Fibroblast of pulmonary artery (primary cell): ENCODE measurements at places on chromosomes 5 and 9.

DNA sequence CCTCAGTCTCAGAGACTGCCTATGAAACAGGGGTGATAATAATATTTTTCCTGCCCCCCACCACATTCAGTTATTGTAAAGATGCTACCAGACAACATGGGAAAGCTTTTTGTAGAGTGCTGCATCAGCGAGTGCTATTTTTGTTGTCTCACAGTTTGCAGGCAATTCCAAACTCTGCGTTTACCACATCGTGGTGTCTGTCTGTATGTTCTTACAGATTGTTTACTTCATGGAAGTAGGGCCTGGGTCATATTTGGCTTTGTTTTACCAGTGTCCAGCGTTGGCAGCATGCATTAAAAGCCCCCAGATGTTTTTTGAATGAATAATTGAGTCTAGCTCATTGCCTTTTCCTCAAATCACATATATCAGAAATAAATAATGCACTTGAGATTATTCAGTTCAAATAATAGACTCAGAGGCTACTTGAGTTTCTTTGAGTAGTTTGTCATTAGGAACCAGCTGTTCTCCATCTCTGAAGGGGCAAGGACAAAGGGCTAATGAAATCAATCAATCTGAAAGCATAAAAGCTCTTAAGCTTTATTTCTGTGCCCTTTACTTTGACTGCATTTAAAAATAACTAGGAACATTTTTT lies 243.7 kb downstream of the CWC27 start:
- DNase-seq = no peak

DNA sequence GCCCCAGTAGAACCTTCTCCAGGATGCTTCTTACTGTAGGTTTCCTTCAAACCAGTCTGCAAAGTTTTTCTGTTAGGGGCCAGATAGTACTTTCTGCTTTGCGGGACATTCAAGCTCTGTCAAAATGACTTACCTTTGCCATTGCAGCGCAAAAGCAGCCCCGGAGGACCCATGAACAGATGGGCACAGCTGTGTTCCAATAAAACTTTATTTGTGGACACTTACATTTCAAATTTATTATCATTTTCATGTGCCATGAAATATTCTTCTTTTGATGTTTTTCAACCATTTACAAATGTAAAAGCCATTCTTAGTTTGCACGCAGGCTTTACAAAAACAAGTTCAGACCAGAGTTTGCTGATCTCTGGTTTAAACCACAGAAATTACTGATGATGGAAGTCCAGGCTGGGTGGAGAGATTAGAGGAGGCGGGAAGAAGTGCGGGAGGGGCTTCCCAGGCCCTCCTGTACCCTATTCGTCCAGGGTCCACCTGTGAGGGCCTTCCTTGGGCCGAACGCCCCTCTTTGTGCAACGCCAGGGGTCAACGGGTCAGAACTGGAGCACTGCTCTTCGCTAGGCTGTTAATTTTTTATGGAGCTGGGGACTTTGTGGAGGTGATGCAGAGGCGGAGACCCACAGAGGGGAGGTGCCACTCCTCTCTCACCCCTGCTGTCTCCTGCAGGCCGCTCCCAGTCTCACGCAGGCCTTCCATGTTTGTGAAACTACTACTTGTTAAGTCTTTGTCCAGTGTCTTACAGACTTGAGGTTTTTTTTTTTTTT lies 7.6 kb upstream of the ASS1 start:
- DNase-seq = no peak

DNA sequence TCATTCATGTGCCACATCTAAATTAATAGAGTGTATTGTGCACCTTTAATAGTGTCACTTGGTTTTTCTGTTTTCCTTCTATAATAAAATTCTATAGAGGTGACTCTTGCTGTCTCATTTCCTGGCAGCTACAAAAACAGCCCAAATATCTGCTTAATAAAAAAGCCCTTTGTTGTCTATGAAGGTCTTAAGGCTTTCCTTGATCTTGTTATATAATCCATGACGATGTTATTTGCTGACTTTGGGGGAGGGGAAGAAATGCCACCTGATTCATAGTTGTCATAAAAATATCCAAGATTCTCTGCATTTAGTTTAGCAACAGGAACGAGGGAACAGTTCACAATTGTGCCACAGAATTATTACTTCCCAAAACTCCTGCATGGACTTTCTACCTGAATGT lies 31.3 kb downstream of the CPEB4 start:
- DNase-seq = peak; percentile 35

DNA sequence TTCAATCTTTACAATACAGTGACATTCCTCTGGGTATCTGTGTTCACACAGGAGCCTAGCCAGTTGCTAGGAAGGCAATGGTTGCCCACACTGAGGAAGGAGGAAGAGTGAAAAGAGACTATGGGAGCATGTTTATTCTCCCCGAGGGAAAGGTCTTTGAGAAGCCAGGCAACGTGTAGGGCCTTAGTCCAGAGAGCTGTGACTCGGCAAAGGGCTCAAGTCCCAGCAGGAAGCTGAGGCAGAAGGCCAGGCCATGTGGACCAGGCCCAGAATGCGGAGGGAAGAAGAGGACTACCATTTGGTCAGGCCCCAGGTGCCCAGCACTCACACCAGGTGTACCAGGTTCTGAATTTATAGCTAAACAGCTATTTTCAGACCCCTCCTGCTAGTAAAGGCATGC lies 136.6 kb upstream of the DMAC1 start:
- DNase-seq = no peak

- no peak for DNase-seq
Measured at GRCh38 chr9:117929868-117930267, 225.7 kb downstream of the TLR4 start.

DNA sequence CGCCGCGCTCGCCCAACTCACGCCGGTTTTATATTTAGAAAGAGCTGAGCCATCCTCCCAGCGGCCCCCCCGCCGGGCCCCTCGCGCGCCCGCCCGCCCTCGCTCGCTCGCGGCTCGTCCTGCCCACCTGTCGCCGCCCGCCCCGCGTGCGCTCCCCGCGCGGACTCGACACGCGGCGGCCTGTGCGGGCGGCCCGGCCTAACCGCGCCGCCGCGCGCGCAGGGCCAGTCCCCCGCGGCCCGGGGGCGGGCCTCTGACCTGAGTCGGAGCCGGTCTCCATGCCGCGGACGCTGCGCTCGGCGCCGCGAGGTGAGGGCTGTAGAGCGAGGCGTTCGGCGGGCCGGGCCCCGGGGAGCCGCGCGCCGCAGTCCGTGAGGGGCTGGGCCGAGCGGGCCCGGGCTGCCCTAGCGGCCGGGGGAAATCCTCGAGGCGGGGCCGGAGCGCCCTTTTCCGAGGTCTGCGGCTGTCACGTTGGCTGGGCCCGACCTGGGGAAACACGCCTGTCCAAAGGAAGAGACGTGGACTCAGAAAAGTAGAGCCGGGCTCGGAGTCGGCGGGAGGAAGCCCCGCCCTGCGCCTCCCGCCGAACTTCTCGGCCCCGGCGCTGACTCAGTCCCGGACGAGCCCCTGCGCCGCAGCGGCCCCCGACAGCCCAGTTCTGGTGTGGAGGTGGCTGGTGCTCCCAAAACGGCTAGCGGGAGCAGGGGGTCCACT lies at the start of gene ECPAS:
Gene ECPAS, minus strand, starts transcription at position 526 of the 714 bp plus-strand sequence. CDS start 11,465 bp downstream, outside the sequence.
- peak; percentile 79 for DNase-seq

GRCh38 chr5:98899456-98899855 lies 29.4 kb downstream of the CHD1 start:
- no peak for DNase-seq

GRCh38 chr9:93585259-93585658 lies 8.9 kb downstream of the PHF2 start:
- DNase-seq = no peak

GRCh38 chr5:168480601-168481000 lies 5.7 kb upstream of the RARS1 start:
- DNase-seq = no peak

DNA sequence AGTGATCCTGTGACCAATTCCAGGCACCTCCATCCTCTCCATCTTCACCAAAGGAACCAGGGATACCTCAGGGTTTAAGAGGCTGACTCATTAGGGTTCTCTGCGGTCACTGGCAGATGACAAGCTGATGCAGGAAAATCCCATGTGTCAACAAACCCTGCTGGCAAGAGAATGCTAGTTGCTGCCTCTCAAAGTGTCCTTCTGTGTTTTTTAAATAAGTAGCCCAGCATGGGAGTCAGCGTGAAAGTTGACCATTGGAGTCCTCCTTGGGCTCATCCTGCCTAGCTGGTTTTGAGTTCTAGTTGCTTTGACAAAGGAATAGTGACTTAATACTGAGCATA lies 200.2 kb downstream of the SLIT3 start:
- DNase-seq = no peak

GRCh38 chr9:119412399-119412798 lies 43.2 kb upstream of the BRINP1 start:
- no peak for DNase-seq

- DNase-seq = no peak
Measured at GRCh38 chr5:122314036-122314435, 2.0 kb downstream of the SNCAIP start.

GRCh38 chr9:95092262-95093072 lies 225.0 kb downstream of the FANCC start:
- peak; percentile 56 for DNase-seq

GRCh38 chr9:124066783-124067577 lies 55.4 kb downstream of the LHX2 start:
- no peak for DNase-seq

- no peak for DNase-seq
Measured at GRCh38 chr9:737400-738120, 103.9 kb upstream of the DMRT1 start.

DNA sequence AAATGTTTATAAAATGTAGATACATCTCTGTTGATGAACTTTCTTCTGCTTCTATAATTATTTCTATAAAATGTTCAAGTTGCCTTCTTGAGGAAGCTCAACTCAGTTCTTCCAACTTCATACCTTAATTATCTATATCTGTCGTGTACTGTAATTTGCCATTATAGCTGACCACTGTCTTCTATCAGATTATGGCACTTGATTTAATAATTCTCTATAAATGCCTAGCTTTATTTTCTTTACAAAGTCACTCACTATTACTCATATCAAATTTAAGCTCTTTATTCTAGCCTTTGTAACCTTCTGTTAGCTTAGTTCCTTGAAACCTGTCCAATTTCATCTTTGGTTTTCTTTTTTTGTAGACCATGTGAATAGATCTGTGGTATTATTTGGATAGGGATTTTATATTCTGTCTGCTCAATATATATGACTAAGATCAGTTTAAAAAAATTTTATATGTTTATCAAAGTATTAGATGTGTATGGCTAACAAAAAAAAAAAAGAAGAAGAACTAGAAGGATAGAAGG lies 39.5 kb downstream of the SMC5 start:
- no peak for DNase-seq

- no peak for DNase-seq
Measured at GRCh38 chr9:10112798-10113197, 500.0 kb downstream of the PTPRD start.

DNA sequence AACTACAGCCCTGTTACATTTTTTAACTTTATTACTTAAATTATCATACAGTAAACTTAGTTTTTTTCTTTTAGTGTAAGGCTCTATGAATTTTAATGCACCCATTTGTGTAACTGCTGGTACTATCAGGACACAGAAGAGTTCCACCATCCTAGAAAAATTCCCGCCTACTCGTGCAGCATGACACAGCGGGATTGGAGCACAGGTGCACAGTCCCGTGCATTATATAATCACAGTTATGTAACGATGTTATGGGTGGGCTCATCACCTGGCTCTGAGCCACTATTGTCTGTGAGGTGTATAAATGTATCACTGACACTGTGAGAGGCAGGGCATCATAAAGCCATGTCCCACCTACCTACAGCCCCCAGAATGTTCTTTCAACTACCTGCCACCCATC lies 80.7 kb downstream of the DRD1 start:
- no peak for DNase-seq

DNA sequence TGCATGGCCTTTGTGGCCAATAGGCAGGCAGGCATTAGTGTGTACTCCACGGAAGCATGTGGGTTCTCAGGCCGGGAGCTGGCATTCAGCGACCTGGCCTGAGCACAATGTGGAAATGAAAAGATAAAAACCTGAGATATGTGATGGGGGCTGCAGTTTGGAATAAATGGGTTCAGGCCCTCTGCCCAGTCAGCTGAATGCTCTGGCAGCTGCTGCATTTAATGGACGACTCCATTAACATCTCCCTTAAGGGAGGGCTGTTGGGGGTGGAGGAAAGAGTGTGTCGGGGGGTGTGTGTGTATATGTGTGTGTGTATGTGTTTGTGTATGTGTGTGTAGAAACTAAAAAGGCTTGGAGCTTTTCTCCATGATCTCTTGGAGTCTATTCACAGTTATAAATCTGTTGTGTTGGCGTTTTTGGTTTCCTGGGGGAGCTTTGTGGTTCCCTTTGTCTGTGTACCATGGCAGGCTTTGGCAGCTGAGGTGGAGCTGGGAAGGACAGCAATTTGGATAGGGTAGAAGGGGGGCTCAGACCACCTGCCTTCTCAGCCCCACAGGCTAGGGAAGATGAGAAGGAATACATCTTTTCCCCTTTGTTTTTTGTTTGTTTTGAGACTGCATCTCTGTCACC lies 27.3 kb upstream of the HSPA9 start:
- no peak for DNase-seq

- DNase-seq = peak; percentile 45
Measured at GRCh38 chr5:111551569-111552275, 39.4 kb upstream of the STARD4 start.

GRCh38 chr9:93427655-93428379 lies 23.7 kb upstream of the FAM120A start:
- no peak for DNase-seq

DNA sequence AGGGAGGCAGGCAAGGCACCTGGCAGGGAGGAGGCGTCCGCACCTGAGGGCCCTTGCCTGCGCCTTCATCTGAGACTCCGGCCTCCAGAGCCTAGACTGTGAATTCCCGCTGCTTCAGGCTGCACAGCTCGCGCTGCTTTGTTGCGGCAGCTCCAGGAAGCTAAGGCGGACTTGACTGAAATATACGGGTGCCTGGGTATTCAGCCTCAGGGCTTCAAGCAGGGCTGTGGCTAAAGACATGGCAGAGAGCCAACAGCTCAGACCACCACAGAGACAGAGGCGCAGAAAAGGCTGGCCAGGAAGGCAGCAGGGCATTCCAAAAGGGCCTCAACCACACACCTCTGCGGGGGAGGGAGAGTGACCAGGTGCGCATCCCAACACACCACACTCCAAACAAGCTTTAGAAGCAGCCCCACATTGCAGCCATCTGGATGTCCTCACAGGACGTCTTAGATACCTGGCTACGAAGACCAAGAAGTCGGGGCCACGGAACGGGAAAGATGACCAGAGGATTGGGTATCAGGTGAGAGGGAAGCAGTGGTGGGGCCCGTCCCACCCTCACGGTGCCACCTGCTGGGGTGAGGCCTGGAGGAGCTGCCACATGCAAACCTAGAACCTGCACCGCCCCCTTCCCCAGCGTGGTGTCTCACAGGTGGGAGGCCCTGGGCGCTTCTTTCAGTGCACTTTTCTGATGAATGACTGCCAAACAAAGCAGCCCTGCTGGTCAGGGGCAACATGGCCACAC lies 1.7 kb upstream of the DPH7 start:
- no peak for DNase-seq
